ENCODE measurements at places on chromosomes 1 and 21. TPM values are rescaled to one million over a fixed set of nuclear protein-coding genes. Genes with fewer than 3 reads are reported as not detected.

The LCE1F gene
- not detected for total RNA-seq

DNA sequence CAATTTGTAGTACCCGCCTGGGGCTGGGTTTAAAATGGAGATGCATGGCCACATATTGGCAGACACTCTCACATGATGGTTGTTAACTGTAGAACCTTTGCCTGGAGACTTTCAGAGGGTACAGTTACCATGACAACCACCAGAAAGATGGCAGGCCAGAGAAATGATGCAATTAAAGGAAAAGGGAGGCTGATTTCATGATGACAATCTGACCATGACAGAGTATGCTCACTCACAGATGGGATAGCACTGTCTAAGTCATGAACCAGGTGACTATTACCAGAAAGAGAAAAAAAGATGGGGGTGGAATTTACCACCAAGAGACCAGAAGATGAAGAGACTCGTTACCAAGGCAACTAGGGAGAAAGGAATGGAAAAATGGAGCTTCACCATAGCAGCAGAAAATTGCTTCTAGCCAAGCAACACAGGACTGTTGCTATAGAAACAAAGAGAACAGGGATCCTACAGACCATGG is 3.5 kb upstream of the TRIT1 start:
- peaks cover 9% of the 10 kb centered on the region for H3K4me1 ChIP-seq
- H3K4me3 ChIP-seq: no peak overlapping the region
- DNase-seq: no peak
- H3K27me3 ChIP-seq: no peaks in the 10 kb centered on the region
- no peak overlapping the region for H3K27ac ChIP-seq

The IFNAR1 gene
- total RNA-seq: 60.8 TPM

The ALG6 gene
- total RNA-seq: 27.3 TPM

The RPTN gene
- not detected for total RNA-seq

The KLHDC9 gene
- not detected for total RNA-seq

GRCh38 chr1:179933219-179933618 is 21.4 kb upstream of the CEP350 start:
- H3K4me1 ChIP-seq: no peaks in the 10 kb centered on the region
- H3K4me3 ChIP-seq: no peak overlapping the region
- no peak for DNase-seq
- peaks cover 4% of the 10 kb centered on the region for H3K27me3 ChIP-seq
- no peak overlapping the region for H3K27ac ChIP-seq
- H3K36me3 ChIP-seq: no peaks in the 10 kb centered on the region

The TMEM269 gene
- 2.0 TPM for total RNA-seq

The SPATA45 gene
- total RNA-seq: not detected

DNA sequence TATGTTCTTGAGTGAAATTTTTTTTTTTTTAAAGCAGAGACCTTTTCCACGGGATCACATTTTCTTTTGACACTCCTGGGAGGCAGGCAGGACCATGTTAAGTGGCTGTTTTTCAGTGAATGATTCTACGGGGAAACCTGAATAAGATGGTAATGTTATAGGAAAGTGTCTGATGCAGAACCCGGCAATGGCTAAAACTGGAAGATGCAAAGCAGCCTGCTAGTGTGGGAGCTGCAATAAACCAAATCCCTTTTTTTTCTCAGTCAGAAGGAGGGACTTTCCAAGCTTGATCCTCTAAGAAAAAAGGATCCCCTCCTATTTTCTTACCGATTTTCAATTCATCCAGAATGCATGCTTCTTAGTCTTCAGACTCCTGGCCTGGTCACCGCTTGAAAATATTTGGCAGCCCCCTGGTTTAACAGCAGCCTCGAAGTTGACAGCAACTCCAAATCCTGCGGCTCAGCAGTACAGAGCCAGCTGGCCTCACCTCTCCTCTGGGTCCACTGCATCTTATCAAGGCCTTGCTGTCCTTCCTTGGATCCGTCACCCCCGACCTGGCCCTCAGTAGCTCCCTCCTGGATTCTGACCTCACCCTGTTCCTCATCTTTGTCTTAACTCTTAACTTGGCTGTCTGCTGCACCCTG is 5.6 kb downstream of the MX2 start:
- no peaks in the 10 kb centered on the region for H3K36me3 ChIP-seq
- H3K27ac ChIP-seq: peak overlapping the region; percentile 88
- peaks cover 41% of the 10 kb centered on the region for H3K4me1 ChIP-seq
- H3K4me3 ChIP-seq: no peak overlapping the region
- DNase-seq: no peak

DNA sequence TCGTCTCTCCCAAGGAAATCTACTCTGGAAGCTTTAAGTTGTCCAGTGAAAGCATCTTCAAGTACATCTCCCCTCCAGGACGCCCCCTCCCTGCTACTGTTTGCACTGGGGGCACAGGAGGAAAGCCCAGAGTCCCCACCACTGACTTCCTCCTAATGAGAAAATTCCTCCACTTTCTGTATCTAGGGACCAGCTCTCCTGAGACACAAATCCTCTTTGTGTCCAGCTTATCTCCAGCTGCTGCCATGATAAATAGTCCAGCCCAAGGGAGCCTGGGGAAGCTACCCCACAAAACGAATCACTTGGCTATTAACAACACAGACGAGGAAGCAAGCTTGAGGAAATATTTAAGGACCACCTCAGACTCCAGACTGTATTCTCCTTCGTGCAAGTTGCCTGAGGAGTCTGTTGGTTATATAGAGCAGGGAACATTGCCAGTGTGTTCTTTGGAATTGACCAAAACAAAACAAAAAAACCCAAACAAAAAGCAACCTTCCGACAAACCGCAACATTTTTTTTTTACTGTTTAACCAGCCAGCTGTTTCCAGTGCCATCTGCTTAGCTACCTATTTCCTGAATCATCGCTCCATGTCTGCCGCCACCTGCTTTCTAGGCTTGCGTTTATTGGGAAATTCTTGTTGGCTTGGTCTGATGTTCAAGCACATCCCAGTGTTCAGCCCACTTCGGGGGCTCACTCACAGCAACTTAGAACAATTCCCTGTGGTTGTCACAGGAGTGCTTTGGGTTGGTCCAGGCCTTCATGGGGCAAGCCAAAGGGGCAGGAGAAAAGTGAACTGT is 7.7 kb downstream of the C1orf226 start:
- no peak overlapping the region for H3K4me3 ChIP-seq
- H3K4me1 ChIP-seq: no peaks in the 10 kb centered on the region

DNA sequence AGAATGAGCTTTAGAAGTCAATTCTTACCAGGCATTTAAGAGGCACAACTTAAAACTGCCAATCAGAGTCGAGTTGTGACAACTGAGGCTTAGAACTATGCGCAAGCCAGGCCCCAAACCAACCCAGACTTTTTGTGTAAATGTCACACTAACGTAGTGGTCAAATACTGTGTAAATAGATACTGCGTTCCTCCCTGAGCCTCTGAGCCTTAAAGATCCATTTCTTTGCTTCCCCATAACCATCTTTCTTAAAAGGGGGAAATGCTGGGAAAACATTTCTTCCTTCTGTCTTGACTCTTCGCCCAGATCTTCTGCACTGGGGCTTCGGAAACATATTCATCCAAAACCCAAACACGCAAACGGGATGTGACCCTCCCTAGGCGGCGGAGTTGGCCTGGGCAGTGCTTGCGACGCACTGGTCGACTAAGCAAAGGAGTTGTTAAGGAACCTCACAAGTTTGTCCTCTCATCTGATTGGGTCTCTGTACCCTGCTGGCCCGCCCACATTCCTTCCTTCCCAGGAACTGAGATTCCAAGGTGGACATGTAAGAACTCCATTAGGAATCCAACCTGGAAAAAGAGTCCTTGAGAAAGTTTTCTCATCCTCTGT is 2.6 kb downstream of the ADAMTS5 start:
- H3K36me3 ChIP-seq: no peaks in the 10 kb centered on the region
- no peak for DNase-seq
- no peaks in the 10 kb centered on the region for H3K4me1 ChIP-seq
- H3K4me3 ChIP-seq: no peak overlapping the region

DNA sequence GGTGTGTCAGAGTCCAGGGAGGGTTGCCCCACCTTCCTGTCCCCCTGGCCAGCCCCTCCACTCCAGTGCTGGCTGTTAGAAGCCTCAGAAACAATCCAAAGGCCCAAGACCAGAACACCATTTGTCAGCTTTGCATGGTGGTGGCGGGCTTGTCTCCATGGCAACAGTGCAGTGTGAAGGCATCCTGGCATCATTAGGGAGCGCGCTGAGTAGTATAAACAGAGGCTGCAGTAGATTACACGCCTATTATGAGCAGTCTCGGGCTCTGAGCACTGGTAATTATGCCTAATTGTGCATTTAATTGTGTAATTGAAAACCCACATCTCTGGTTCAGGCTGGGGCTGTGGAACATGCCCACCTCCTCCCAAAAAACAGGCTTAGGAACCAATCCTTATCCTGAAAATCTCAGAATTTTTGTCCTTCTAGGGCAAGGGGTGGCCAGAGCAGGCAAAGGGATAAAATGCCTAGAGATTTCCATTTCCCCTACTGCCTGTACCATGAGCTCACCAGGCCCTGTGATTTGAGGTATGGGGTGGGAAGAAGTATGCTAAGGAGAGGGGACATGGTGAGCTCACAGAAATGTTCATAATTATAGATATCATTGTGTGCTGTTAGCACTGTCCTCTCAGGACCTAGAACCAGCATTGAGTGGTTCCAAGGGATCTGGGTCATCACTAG is 11.7 kb downstream of the NKAIN1 start:
- H3K4me1 ChIP-seq: no peaks in the 10 kb centered on the region
- H3K27ac ChIP-seq: no peak overlapping the region
- H3K36me3 ChIP-seq: no peaks in the 10 kb centered on the region
- no peaks in the 10 kb centered on the region for H3K27me3 ChIP-seq
- no peak for DNase-seq
- no peak overlapping the region for H3K4me3 ChIP-seq

DNA sequence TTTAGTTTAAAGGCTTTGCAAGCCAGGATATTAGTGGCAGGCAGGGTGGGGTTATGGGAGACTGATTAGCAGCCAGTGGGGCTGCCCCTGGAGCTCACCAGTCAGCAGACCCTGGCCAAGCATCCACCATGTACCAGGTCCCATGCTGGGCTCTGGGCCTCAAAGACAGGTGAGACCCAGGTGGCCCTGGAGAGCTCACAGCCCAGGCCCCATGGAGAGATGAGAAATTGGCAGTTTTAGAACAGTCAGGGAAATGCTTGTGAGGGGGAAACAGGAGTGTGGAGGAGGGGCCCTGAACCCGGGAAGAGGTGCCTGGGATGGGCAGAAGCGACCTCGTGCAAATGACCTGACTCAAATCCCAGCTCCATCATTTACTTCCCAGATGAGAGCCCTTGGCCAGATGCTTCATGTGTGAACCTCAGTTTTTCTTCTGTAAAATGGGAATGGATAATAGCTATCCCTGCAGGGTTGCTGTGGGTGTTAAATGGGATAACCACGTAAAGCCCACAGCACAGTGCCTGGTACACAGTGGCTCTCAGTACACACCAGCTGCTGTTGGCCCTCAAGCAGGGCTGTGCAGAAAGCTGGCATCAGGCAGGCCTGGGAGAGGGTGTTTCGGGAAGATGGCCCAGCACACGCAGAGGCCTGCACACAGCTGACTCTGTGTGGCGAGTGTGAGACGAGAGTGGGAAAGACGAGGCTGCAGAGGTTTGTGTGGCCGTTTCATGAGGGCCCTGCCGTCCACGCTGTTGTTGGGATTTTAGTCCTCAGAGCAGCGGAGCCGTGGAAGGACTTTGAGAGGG is 518.5 kb downstream of the PTPRU start:
- no peak overlapping the region for H3K27ac ChIP-seq
- H3K27me3 ChIP-seq: no peaks in the 10 kb centered on the region
- no peaks in the 10 kb centered on the region for H3K36me3 ChIP-seq
- no peak for DNase-seq
- H3K4me1 ChIP-seq: no peaks in the 10 kb centered on the region

GRCh38 chr1:22833699-22834098 is 123.1 kb downstream of the EPHB2 start:
- no peaks in the 10 kb centered on the region for H3K36me3 ChIP-seq
- no peaks in the 10 kb centered on the region for H3K27me3 ChIP-seq
- no peak overlapping the region for H3K27ac ChIP-seq
- no peak overlapping the region for H3K4me3 ChIP-seq
- DNase-seq: no peak
- H3K4me1 ChIP-seq: no peaks in the 10 kb centered on the region

- H3K4me1 ChIP-seq: no peaks in the 10 kb centered on the region
- H3K27me3 ChIP-seq: no peaks in the 10 kb centered on the region
- peak overlapping the region; percentile 15 for H3K27ac ChIP-seq
- no peak for DNase-seq
- peaks cover 25% of the 10 kb centered on the region for H3K36me3 ChIP-seq
These were observed 36.5 kb downstream of the NCF2 start for GRCh38 chr1:183553764-183554163.

The NHLH2 gene
- not detected for total RNA-seq

DNA sequence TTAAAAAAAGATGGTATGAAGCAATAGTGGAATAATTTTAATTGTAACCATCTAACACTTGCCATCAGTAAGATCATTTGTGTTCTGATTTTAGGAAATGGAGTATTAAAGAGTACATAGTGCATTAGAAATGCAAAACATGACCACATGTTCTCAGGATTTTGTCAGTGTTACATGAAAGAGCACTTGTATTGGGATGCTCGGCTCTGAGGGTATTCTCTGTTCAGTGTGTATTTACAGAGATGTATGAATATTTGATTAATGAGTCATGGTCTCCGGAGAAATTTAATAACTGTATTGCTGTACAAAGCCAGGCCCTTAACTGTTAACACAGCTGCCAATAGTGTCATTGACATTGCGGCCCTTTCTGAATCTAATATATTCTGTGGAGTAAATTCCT is 91.7 kb downstream of the ATG4C start:
- H3K27ac ChIP-seq: no peak overlapping the region
- no peaks in the 10 kb centered on the region for H3K36me3 ChIP-seq
- no peaks in the 10 kb centered on the region for H3K27me3 ChIP-seq
- H3K4me3 ChIP-seq: no peak overlapping the region

- no peak for DNase-seq
- no peak overlapping the region for H3K4me3 ChIP-seq
- H3K36me3 ChIP-seq: no peaks in the 10 kb centered on the region
These were observed 65.4 kb upstream of the PODN start for GRCh38 chr1:52996653-52997052.

GRCh38 chr1:3366126-3367051 is 88.1 kb upstream of the ARHGEF16 start:
- no peaks in the 10 kb centered on the region for H3K36me3 ChIP-seq
- H3K4me1 ChIP-seq: no peaks in the 10 kb centered on the region
- no peak for DNase-seq

DNA sequence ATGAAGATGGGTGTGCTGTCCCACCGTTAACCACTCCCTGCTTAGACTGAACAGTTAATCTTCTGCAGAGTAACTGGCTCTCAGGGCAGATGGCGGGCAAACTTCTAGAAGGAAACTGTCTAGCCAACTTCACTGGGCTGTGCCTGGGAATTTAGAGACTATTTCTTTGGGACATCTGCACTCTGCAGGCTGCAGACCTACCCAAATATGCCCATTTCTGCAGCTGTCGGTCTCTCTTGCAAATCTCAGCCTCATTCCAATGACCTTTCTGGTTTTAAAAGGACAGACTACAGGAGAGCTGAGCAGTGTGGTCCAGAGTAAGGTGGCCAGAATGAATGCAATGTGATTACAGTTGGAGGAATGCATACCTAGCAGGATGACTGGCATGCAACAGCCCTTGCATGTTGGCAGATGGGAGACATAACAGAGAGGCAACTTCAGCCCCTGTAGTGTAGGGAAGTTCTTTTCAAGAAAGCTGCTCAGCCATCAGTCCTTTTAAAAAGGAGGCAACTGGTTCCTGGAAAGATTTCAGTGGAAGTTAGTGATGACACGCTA is 26.3 kb upstream of the IL20 start:
- H3K27me3 ChIP-seq: no peaks in the 10 kb centered on the region
- no peak overlapping the region for H3K4me3 ChIP-seq
- H3K27ac ChIP-seq: no peak overlapping the region
- no peak for DNase-seq

The MTHFR gene
- total RNA-seq: 26.4 TPM

GRCh38 chr1:89990976-89991831 is 3.7 kb upstream of the ZNF326 start:
- H3K36me3 ChIP-seq: no peaks in the 10 kb centered on the region
- H3K27ac ChIP-seq: no peak overlapping the region
- no peak for DNase-seq
